ENCODE measurements at places on chromosomes 4 and X.

- DNase-seq: no peak
Observed at GRCh38 chr4:21097026-21097425, 396.8 kb downstream of the PACRGL start.

DNA sequence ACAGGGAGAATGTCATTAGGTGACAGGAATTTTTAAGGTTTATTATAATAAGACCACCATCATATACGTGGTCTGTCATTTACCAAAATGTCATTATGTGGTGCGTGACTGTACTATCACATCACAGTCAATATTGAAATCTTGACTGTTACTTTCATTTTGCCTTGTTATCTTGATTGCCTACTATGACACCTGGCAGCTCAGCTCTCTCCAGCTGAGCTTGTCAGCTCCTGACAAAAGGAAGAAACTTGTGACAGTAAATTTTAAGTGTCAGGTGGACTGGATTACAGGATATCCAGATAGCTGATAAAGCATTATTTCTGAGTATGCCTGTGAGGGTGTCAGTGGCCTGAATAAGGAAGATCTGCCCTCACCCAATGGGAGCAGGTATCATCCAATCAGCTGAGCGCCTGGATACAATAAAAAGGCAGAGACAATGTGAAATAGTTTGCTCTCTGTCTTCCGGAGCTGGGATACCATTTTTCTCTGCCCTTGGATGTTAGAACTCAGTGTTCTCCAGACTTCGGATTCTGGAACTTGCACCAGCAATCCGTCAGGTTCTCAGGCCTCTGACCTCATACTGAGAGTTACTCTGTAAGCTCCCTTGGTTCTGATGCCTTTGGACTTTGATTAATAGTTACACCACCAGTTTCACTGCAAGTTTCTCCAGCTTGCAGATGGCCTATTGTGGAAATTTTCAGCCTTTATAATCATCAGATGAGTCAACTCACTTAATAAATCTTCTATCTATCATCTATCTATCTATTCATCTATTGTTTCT is 1454.7 kb upstream of the IGFBP7 start:
- no peak for DNase-seq

- no peak for DNase-seq
Observed at GRCh38 chrX:110133735-110134370, 130.9 kb downstream of the TMEM164 start.

DNA sequence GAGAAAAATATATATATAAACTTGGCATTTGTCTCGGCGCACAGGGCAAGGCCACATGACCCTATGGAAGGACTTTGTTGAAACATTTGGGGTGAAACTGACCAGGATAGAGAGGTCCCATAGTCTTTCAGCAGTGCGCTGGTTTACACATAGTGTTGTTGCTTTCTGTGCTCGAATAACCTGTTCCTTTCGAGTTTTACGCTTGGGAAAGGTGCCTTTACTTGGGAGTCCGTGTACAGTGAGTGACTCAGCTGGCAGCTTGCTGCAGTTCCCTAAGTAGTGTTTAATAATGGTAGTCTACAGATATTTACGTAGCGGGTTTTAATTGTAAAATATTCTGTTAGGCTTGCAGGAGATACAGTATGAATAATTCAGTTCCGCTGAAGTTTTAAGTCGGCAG is 578 bp downstream of the APOOL start:
- no peak for DNase-seq

GRCh38 chr4:69860521-69861298 is 765 bp upstream of the SULT1E1 start:
- DNase-seq: no peak

Measured in stimulated activated CD8-positive, alpha-beta memory T cell treated with anti-CD3 and anti-CD28 coated beads, Interleukin-2, amount 100 ng/mL, for 48 hours (primary cell).